ENCODE measurements at places on chromosomes 4 and X. TPM values are rescaled to one million over a fixed set of nuclear protein-coding genes. Genes with fewer than 3 reads are reported as not detected.

DNA sequence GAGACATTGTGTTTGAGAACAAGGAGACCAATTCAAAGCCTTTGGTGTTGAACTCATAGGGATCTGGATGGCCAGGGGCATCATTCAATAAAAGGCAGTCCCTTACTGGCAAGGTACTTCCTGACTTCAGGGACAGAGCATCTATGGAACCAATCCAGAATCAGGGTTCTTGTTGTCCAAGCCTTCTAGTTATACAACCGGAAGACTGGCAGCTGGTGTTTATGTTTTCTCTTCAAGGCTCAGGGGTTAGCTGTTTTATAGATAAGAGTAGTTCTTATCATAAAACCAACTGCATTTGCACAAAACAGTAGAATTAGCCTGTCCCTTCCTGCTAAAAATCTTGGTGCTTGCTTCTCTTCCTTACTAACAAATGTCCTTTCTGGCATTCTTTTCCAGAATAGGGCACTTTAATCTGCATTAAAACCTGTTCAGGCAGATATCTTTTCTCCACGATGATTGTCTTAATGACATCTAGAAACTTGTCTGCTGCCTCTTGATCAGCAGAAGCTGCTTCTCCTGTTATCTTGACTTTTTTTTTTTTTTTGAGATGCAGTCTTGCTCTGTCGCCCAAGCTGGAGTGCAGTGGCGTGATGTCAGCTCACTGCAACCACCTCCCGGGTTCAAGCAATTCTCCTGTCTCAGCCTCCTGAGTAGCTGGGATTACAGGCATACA is 38.4 kb upstream of the ARHGEF6 start:
- no peaks in the 10 kb centered on the region for H3K4me1 ChIP-seq
- no peak overlapping the region for H3K27ac ChIP-seq
- H3K36me3 ChIP-seq: no peaks in the 10 kb centered on the region
- no peak overlapping the region for H3K4me3 ChIP-seq
- H3K27me3 ChIP-seq: no peaks in the 10 kb centered on the region

DNA sequence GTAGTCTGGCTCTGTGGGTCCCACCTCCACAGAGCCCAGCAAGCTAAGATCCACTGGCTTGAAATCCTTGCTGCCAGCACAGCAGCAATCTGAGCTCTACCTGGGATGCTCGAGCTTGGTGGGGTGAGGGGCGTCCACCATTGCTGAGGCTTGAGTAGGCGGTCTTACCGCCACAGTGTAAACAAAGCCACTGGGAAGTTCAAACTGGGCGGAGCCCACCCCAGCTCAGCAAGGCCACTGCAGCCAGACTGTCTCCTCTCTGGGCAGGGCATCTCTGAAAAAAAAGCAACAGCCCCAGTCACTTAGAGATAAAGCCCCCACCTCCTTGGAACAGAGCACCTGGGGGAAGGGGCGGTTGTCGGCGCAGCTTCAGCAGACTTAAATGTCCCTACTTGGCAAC is 243.2 kb upstream of the POF1B start:
- no peak for DNase-seq
- H3K27me3 ChIP-seq: no peaks in the 10 kb centered on the region
- H3K4me3 ChIP-seq: no peak overlapping the region
- no peak overlapping the region for H3K27ac ChIP-seq
- no peaks in the 10 kb centered on the region for H3K4me1 ChIP-seq

DNA sequence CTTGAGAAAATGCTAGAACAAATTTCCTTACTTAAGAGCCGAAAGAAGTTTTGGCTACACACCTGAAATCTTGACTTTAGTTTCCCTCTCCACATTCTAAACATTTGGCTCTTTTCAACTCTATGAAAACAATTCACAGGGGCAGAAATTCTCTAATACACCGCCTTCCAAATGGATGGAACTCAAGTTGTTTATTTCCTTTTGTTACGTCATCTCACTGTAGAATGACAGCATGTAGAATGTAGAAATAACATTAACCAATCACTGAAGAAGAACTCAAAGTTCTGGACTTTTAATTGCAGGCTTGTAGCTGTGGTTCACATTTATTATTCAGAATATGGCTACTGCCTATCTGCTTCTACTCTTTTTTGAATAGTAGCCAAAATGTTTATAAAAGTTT is 1.9 kb downstream of the DMP1 start:
- no peak for DNase-seq
- no peaks in the 10 kb centered on the region for H3K27me3 ChIP-seq
- no peak overlapping the region for H3K4me3 ChIP-seq
- no peak overlapping the region for H3K27ac ChIP-seq
- no peaks in the 10 kb centered on the region for H3K4me1 ChIP-seq
- no peaks in the 10 kb centered on the region for H3K36me3 ChIP-seq

- no peaks in the 10 kb centered on the region for H3K36me3 ChIP-seq
- peaks cover 7% of the 10 kb centered on the region for H3K4me1 ChIP-seq
- H3K4me3 ChIP-seq: no peak overlapping the region
- H3K27me3 ChIP-seq: no peaks in the 10 kb centered on the region
- no peak for DNase-seq
- peak overlapping the region; percentile 51 for H3K27ac ChIP-seq
Observed at GRCh38 chrX:39174241-39174771, 373.0 kb downstream of the MID1IP1 start.

- peak overlapping the region; percentile 50 for H3K4me3 ChIP-seq
- no peaks in the 10 kb centered on the region for H3K36me3 ChIP-seq
- H3K27ac ChIP-seq: peak overlapping the region; percentile 81
- no peaks in the 10 kb centered on the region for H3K27me3 ChIP-seq
- H3K4me1 ChIP-seq: no peaks in the 10 kb centered on the region
- DNase-seq: no peak
Observed at GRCh38 chrX:103608306-103608963, 672 bp downstream of the TCEAL3 start.

DNA sequence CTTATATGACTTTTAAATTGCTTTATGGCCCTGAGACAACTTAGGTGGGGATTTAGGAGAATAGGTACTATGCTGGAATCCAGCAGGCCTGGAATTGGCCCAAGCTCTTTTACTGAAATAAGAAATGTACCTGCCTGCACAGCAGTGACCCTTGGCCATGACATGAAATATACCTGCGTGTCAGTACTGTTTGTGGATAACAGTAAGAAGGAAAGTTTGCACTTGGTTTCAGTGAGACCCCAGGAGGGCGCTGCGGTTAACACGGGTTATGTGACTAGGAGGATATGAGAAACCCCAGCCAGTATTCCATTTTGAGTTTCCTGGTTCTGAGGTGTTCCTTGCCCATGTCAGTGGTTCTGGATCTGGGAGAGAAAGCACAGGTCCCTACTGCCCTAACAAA is 5.3 kb downstream of the MTM1 start:
- H3K36me3 ChIP-seq: no peaks in the 10 kb centered on the region
- H3K27me3 ChIP-seq: no peaks in the 10 kb centered on the region
- peak overlapping the region; percentile 93 for H3K27ac ChIP-seq
- peak; percentile 40 for DNase-seq

DNA sequence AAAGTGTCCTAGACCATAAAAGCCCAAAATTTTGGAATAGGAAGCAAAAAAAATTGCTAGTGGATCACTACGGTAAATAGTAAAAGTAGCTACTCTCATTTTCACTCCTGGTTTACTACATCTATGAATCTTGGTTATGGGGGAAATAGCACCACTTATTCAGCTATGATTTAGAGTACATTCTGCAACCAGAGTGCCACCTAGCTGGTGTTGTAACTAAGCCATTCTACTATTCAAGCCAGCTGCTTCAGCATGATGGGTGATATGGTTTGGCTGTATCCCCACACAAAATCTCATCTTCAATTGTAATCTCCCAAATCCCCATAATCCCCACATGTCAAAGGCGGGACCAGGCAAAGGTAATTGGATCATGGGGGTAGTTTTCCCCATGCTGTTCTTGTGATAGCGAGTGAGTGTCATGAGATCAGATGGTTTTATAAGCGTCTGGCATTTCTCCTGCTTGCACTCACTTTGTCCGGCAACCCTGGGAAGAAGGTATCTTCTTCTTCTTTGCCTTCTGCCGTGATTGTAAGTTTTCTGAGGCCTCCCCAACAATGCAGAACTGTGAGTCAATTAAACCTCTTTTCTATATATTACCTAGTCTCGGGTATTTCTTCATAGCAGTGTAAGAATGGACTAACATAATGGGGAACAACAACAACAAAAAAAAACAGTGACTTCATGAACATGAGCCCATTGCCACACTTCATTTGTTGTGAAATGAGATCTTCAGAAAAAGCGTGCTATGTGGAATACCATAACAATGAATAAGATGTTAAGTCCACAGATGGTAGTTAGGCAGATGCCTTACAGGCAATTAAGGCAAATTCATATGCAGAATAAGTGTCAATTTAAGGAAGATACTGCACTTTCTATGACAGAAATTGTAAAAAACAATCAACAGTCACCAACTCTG is 280.1 kb downstream of the PABPC4L start:
- H3K36me3 ChIP-seq: no peaks in the 10 kb centered on the region
- no peak overlapping the region for H3K4me3 ChIP-seq
- H3K27ac ChIP-seq: no peak overlapping the region
- DNase-seq: no peak

DNA sequence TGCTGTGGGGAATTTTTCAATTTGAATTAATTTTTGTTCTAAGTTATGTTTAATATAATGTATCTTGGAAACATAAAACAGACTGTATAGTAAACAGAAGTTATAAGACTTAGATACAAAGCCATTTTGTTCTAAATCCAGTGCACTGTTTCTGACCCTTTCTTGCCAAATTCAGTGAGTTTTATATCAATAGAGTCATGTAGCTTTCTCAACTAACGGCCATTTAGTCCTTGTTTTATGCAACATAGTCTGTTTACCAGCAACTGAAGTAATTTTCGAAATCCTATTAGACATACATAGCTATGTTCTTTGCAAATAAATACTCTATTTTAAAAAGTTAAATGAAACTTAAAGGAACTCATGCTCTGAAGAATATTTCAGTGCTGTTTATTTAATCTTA is 242.8 kb downstream of the ADGRL3 start:
- H3K27me3 ChIP-seq: no peaks in the 10 kb centered on the region
- no peaks in the 10 kb centered on the region for H3K36me3 ChIP-seq
- DNase-seq: no peak
- no peak overlapping the region for H3K27ac ChIP-seq

DNA sequence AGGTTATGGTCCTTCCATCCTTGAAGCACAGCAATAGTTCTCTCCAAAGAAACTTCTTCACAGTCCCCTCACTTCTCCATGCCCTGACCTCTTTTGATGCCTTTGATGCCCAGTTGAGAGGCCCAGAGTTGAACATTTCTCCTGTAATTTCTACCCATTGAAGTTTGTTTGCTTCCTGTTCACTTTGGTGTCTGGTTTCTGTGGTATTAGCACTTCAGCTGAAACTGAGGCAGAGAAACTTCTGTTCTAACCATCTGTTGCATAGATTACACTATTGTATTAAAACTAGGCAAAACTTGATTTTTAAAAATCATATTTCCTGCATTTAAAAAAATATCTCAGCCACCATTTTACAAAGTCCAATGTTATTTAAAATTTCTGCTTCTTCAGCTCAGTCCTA is 89.8 kb upstream of the ADGRG2 start:
- H3K27me3 ChIP-seq: no peaks in the 10 kb centered on the region
- no peak overlapping the region for H3K27ac ChIP-seq
- H3K4me3 ChIP-seq: no peak overlapping the region
- no peaks in the 10 kb centered on the region for H3K4me1 ChIP-seq
- DNase-seq: no peak

DNA sequence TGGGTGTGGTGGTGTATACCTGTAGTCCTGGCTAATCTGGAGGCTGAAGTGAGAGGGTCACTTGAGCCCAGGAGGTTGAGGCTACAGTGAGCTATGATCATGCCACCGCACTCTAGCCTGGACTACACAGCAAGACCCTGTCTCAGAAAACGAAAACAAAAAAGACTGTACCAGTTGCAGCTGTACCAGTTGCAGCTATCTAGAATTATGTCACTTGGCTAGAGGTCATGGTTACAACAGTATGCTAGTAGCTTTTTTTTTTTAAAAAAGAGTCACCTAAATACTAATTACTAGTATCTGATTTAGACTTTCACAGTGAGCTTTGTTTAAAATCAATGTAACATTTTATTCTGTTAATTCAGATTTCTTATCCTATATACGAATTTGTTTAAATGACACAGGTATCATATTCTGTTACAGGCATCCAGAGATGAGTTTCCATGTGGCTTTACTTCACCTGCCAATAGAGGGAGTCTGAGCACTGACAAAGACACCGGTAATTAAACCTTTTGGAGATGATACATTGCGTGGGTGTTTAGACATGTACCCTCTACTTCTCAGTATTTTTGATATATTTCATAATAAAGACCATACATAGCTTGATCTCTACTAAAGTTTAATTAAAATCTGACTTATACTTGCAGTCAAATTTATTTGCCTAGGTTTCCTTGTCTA is 100.2 kb upstream of the IL13RA1 start:
- no peak overlapping the region for H3K27ac ChIP-seq
- H3K27me3 ChIP-seq: no peaks in the 10 kb centered on the region
- H3K36me3 ChIP-seq: no peaks in the 10 kb centered on the region
- no peak for DNase-seq

- DNase-seq: no peak
- no peaks in the 10 kb centered on the region for H3K27me3 ChIP-seq
- no peaks in the 10 kb centered on the region for H3K36me3 ChIP-seq
- H3K4me3 ChIP-seq: no peak overlapping the region
Observed at GRCh38 chr4:8261851-8262535, 7.6 kb upstream of the HTRA3 start.

DNA sequence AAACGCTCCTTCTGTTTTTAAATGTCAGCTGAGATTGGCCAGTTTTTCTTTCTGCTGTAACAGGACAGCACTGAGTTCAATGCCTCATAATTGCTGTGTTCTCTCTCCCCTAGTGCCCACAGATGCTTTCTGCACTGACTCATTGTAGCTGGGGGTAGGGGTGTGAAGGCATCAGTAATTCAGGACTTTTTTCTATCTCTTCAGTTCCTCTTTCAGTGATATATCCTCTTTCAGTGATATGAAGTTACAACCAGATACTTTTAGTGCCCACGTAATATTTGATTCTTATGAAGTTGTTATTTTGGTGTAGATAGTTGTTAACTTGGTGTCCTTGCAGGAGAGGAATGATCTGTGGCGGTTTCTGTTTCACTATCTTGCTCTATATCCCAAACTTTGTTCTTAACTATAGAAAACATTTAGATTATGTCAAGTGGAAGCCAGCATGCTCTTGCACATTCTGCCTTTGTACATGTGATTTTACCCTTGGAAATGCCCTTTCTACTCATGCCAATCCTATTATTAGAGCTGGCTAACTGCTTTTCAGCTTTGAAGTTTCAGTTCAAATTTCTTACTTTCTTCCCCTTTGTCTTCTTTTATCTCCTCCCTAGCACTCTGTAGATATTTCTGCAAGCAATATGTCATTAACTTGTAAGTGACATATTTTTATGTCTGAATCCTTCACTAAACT is 1258.4 kb downstream of the FAM133A start:
- no peak for DNase-seq
- no peaks in the 10 kb centered on the region for H3K4me1 ChIP-seq
- H3K36me3 ChIP-seq: no peaks in the 10 kb centered on the region
- H3K27ac ChIP-seq: no peak overlapping the region
- H3K4me3 ChIP-seq: no peak overlapping the region
- H3K27me3 ChIP-seq: no peaks in the 10 kb centered on the region

CSAG3 gene
- not detected for total RNA-seq

NUDT11 gene
- 1.4 TPM for total RNA-seq

All from transverse colon (tissue), 4 donors.